ENCODE measurements at places on chromosomes 5 and 9.

DNA sequence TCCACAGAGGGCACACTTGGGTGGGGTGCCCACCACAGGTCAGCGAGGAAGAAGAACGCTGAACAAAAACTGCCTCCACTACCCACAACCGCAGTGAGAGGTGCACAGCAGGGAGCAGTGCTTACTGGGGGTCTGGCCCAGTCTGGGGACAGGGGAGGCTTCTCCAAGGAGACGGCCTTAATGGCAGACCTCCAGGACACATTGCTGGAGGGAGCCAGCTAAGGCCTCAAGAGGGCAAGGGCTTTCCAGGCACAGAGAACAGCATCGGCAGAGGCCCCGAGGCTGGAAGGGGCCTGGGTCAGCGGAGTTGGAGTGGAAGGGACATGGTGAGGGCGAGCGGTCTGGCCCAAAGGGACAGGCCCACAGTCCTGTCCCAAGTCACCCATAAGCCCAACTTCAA is 8.3 kb upstream of the DPM2 start:
- DNase-seq = no peak

DNA sequence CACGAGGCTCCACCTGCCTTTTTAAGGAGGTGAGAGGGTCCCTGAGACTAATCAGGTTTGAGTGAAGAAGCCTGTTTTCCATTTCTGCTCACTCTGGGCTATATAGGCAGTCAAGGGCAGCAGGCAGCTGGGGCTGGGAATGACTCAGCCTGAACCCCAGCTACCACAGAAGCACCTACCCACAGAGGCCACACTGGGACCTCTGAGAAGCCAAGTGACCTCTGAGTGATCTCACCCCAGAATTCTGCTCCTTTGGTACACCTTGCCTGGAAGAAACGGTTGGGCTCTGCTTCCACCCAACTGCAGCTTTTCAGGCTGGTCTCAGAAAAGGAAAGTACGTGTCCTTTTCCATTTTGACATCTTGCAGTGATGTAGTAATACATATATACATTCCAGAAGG is 6.8 kb downstream of the FAM219A start:
- DNase-seq = no peak

DNA sequence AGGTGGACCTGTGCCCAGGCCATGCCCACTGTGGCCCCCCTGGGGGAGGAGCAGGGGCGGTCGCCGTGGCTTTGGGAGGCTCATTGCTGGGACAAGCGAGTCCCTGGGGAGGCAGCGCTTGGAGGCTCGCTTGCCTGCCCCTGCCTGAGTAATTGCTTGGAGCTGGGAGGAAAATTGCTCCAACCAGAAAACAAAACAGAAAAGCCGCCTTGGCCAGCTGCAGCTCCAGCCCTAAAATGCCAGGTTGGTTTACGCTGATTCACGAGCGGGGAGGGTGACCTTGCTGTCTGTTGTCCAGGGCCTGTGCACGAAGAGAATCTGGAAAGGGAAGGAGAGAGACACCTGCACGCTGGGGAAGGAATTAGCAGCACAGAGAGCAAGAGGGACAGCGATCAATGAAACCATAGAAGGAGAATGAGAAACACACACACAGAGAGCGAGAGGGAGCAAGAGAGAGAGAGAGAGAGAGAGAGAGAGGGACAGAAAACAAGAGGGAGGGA is 25.3 kb downstream of the NTNG2 start:
- peak; percentile 64 for DNase-seq

DNA sequence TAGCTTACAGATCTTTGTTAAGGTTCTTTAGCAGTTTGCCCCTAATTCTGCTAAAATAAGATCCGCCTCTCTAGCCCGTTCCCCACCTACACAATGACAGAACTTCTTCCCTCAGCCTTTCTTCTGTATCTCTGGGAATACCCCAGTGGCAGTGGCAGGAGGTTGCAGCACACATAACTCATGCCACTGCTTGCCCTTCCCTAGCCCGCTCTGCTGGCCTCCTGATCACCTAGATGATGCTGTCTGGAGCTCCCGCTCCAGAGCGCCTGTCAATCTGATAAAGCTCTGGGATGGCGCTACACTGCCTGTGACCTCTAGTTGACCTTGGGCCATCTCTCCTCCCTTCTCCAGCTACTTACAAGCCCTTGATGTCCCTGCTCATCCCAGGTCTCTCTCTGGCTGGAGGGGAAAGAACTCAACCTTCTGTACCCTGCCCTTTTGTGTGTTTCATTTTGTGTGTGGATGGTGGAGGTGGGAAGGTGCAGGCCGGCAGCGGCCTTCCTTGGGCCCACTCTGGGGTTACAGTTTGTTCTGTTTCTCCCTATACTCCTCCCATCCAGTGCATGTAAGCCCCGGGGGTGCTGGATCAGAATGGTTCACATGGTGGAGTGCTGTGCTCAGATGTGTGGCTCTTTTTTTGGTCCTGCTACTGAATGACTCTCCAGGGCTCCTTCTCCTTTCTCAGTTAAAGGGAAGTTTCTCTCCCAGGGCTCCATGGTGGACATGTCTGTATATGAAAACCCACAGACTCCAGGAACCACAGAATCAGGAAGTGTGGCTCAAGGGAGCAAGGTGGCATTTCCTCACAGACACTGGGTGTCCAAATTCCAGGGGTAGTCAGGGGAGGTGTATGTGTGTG is 29.1 kb downstream of the MTX3 start:
- no peak for DNase-seq

- DNase-seq = no peak
Observed at GRCh38 chr5:59000211-59000610, 417.3 kb downstream of the RAB3C start.

All from NCI-H2171 (cell line).